ENCODE measurements at places on chromosomes 7 and 10. TPM values are rescaled to one million over a fixed set of nuclear protein-coding genes. Genes with fewer than 3 reads are reported as not detected.

The NXPH1 gene
- total RNA-seq: not detected

The BBIP1 gene
- 25.8 TPM for total RNA-seq

The PPP1R3C gene
- total RNA-seq: 0.72 TPM

The AGBL3 gene
- total RNA-seq: 1.3 TPM

The CFAP69 gene
- 2.2 TPM for total RNA-seq

The GNGT1 gene
- not detected for total RNA-seq

The A1CF gene
- total RNA-seq: not detected

The GATA3 gene
- 0.09 TPM for total RNA-seq

The TBX20 gene
- total RNA-seq: 1.3 TPM

The STEAP4 gene
- total RNA-seq: not detected

The SFR1 gene
- 7.3 TPM for total RNA-seq

The GIMAP4 gene
- total RNA-seq: 135 TPM

The AGR3 gene
- total RNA-seq: not detected

The SPACDR gene
- total RNA-seq: 1.3 TPM

The ACHE gene
- total RNA-seq: 0.18 TPM

The OPALIN gene
- total RNA-seq: not detected

Measured in endothelial cell of coronary artery (primary cell).